ENCODE measurements at places on chromosomes 16 and 17. TPM values are rescaled to one million over a fixed set of nuclear protein-coding genes. Genes with fewer than 3 reads are reported as not detected.

Gene ITGAX
- 1.4 TPM for total RNA-seq

Gene CNTNAP4
- total RNA-seq = not detected

- H3K27me3 ChIP-seq = no peaks in the 10 kb centered on the region
- H3K4me1 ChIP-seq = peaks cover 23% of the 10 kb centered on the region
- peak overlapping the region; percentile 4 for H3K4me3 ChIP-seq
- DNase-seq = no peak
Observed at GRCh38 chr16:2715064-2715463, 5.0 kb downstream of the PRSS27 start.

DNA sequence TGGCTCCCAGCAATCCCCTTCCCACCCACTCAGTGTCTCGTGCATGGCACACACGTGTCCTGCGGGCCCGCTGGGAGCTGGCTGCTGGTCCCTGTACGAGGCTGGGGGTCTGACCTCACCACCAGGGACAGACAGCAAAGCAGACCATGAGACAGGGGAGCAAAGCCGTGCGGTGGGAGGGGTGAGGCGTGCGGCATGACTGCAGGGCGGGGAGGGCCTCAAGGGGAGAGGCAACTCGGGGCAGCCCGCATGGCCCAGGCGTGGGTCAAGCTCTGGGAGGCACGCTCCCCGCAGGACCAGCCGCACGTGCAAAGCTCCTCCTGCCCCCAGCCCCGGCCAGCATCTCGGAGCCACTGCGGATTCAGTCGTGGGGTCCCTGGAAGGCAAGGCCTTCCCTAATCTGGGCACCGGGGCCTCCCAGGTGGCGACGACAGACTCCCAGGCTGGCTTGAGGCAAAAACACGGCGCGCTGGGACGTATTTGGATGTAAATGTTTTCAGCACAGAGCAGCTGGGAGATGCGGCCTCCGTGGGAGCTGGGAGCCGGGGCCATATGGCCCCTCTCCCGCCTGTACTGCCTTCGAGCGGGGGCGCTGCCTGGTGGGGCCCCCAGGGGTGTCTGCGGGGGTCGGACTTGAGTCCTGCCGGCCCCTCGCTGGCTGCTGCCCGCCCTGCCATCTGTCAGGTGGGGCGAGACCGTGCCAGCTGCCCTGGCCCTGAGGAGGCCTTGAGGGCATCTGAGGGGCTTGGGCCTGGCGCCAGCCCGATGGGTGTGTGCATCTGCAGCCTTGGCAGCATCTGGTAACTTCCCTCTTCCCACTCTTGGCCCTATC, 12.2 kb upstream of the CBFA2T3 start:
- H3K4me1 ChIP-seq = no peaks in the 10 kb centered on the region
- H3K27me3 ChIP-seq = peaks cover 80% of the 10 kb centered on the region
- no peaks in the 10 kb centered on the region for H3K36me3 ChIP-seq

GRCh38 chr16:52832771-52833170, 219.9 kb downstream of the CHD9NB start:
- no peaks in the 10 kb centered on the region for H3K27me3 ChIP-seq
- H3K4me1 ChIP-seq = no peaks in the 10 kb centered on the region
- DNase-seq = no peak
- H3K27ac ChIP-seq = no peak overlapping the region

DNA sequence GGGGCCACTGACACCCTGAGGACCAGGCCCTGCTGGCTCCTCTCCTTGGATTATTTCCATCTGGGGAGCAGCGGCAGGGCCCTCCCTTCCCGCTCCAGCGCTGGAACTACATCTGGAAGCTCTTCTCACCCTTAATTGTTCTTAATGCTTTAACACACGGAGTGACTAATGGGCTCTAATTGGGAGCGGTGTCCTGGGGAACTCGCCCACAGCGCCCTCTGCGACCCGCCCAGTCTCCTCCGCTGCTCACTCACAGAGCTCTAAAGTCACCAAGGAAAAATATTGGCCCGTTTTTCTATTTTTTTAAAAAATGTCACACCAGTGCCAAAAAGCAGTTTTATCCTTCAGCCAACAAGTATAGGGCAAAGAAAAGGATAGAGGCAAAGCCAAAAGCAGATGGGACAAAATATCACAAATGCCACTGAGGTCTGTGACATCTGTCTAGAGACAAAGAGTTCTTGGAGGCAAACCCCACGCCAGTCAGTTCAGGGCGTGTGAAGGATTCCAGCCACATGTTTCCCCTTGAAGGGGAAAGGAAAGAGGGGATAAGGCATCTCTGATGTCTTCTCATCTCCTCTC, 134.7 kb downstream of the RBFOX3 start:
- no peaks in the 10 kb centered on the region for H3K4me1 ChIP-seq
- DNase-seq = no peak
- no peak overlapping the region for H3K4me3 ChIP-seq
- H3K27ac ChIP-seq = no peak overlapping the region
- no peaks in the 10 kb centered on the region for H3K36me3 ChIP-seq

GRCh38 chr16:88086571-88087516, 135.6 kb downstream of the BANP start:
- H3K4me3 ChIP-seq = no peak overlapping the region
- no peak for DNase-seq
- H3K27me3 ChIP-seq = peaks cover 13% of the 10 kb centered on the region
- H3K4me1 ChIP-seq = peaks cover 14% of the 10 kb centered on the region
- H3K36me3 ChIP-seq = no peaks in the 10 kb centered on the region

GRCh38 chr17:13735861-13736260, 134.1 kb upstream of the HS3ST3A1 start:
- H3K4me3 ChIP-seq = no peak overlapping the region
- no peaks in the 10 kb centered on the region for H3K36me3 ChIP-seq
- H3K4me1 ChIP-seq = no peaks in the 10 kb centered on the region
- DNase-seq = no peak
- H3K27ac ChIP-seq = no peak overlapping the region

- H3K27me3 ChIP-seq = no peaks in the 10 kb centered on the region
- no peak for DNase-seq
- H3K36me3 ChIP-seq = peaks cover 100% of the 10 kb centered on the region
- H3K27ac ChIP-seq = no peak overlapping the region
Observed at GRCh38 chr17:17175917-17176316, 30.2 kb downstream of the PLD6 start.
